Stimulated activated CD8-positive, alpha-beta memory T cell treated with anti-CD3 and anti-CD28 coated beads, Interleukin-12 subunit alpha, Interleukin-12 subunit beta, amount 100 ng/mL, for 4 hours (primary cell): ENCODE measurements at places on chromosomes 7 and 10.

- no peak for DNase-seq
Measured at GRCh38 chr7:25911738-25912607, 240.0 kb upstream of the NFE2L3 start.

DNA sequence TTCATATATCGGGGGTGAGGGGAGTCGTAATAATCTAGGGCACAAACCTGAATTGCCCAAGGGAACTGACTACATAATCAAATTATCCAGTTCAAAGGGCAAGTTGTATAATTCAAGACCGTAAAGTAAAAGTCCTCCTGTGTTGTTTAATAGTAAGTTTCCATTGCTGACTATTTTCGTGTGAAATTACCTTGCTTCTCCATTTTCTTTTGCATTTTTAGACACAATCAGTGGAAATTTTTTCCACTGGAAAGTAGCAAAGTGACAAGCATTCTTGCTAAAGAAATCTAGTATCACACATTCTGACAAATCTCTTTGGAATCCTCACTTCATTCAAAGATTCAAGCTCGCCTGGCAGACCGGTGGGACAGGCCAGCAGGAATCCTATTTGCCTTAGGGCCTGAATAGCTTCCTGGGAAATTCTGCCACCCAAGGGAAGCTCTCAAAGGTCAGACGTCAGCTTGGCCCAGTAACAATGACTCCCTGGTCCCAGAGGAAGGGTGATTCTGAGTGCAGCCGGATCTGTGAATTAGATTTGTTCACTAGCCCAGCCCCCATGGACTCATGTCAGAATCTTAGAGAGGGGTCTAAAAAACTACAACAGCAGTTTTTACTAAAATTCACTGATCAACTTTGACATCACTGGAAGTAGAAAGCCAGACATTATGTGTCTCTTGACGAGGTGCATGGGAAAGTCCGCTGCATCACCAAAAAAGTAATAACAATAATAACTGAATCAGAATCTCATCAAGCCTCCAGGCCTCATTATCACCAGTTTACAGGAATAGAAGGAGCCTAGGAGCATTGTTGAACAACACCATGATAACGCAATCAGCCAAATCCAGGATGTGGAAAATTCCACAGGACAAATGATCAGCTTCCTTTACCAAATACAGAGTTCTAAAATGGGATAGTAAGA is 161.0 kb downstream of the SKIDA1 start:
- no peak for DNase-seq

DNA sequence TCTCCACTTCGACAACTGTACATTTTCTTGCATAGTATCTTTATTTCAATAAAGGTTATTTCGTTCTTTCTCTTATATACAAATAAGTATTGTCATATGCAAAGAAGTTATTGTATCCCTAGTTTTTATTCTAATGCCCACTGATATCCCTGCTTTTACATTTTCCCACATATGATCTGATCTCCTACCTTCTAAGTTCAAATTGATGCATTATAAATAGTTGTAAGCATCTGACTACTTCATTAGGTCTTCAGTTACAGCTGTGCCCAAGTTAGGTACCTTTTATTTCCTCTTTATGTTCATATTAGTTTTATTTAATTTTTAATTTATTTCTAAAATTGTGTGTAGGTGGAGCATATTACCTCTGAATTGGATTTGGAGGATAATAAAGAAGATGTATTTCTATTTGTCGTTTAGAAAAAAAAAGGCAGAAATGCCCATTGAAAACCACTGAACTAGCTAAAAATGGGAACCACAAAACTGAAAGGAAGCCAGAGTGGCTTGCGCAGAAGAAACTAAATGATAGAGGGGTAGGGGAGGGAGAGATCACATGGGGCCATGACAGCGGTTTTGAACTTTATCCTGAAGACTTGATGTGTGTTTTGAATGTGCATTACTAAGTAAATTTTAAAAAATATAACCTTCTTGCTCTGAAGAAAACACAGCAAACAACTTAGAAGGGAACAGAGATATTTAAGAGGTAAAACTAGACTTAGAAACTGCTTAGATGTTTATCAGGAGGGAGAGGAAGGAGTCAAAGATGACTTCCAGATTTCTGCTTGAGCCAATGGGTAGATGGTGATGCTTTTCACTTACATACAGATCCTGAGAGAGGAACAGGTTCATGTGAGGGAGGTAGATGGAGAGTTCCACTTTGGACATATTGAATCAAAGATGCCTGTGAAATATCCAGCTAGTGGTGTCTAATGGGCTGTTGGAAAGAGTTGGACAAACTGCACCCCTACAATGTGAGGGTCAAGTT is 9.3 kb upstream of the ZC3HAV1L start:
- no peak for DNase-seq

DNA sequence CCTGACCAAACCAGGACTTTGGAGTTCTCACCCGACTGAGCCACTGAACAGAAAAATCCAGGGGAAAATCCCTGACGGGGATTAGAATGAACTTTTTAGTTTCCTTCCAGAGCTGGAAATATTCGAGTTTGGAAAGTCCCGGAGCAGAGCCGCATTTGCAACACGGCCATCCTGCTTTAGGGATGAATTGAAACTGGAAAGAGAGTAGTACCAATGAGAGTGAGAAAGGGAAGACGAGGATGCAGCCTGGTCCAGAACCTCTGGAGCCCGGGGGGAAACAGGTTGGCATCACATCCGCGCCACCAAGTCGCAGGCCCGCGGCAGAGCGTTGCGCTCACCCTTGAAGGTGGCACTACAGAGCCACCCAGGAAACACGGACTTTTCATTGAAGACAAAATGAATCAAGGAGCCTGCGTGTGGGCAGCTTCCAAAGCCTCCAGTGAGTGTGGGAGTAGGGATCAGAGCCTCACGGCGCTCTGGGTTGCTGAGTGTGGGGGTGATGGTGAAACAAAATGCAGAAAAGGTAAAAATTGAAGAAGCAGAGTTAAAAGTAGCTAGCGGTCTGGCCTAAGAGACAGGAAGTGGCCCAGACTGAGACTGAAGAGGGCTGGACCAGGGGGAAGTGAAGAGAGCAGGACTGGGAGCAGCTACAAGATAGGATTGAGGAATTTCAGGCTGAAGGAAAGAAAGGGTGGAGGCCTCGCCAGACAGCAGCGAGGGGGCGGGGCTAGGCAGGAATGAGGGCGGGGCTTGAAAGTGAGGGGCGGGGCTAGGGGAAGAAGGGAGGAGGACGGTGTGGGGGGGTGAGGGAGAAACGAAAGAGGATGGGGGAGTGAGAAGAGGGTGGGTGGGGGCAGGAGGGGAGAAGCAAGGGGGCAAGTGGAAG is 1.8 kb downstream of the SMURF1 start:
- DNase-seq: peak; percentile 28

GRCh38 chr7:77913977-77914607 is 115.5 kb downstream of the PHTF2 start:
- no peak for DNase-seq

DNA sequence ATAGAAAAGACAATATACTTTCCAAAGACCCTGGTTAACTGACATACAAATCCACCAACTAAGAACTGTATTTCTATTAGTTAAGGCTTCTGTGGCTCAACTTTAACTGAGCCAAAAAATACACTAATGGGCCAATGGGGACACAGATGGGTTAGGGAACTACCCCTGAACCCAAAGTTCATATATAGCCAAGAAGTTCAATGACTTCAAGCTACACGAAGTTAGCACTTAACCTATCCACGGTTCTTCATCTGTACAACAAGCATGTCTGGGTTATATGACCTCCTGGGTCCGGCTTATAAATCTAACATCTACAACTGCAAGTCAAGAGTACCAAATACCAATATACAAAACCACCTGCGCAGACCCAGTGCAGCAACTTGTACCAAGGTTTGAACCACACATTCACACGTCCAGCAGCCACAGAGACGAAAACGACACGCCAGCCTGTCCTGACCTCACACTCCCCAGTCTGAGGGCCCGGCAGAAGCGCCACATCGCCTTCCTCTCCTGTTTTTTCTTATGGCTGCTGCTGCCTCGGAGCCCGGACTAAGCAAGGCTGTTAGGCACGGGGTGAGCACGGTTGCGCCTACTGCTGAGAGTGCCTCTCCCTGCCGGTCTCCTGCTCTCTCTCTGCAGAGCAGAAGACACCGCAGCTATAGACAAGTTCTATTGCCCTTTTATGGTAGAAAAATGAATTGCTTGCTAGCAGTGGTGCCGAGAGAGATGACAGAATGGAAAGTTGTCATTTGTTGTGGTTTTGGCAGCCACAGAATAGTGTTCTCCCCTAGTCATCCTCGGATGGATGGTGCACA is 86.3 kb downstream of the RNF216 start:
- DNase-seq: peak; percentile 44

DNA sequence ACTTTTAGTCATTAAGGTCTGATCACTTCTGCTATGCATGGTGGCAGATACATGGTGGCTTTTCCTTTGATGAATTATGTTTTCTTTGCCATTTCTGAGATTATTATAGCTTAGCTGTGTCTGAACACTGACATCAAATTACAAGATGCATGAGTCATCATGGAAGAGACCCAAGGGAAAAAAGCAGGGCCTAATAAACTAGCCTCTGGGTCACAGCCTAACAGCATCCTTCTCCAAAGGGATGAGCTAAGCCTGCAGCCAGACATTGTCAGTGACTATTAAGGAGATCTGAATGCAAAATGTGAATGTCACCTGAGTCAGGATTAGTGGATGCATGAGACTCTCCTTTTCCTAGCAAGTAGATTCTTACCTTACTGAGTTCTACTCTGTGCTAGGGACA is 19.1 kb upstream of the OGDHL start:
- DNase-seq: no peak

DNA sequence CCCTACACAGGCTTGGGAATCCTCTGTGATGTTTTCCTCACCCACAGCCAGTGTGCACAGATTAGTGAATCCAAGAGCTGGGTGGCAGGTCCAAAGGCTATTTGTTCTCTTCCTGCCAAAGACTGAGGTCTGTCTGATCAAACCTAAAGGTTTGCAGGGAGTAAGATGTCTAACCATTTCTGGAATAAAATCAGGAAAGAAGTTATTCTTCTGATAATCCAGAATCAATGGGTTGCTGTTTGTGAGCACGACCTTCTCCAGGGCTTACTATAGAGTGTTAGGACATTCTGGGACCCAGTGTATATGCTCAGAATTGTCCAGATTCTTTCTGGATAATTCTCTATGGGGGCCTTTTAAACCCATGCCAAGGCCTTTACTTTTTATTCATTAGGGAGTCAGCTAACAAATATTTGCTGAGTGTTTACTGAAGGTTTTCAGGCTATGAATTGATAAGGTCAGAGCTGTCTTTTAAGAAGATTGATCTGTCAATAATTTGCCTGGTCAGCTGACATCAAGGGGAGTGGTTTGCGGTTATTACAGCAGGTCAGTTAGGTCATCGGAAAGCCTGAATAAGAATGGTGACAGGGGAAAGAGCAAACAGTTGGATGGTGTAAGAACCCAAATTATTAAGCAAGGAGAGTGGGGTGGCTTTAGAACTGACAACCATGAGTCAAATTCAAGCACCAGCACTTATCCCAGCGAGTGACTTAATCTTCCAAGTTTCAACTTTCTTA is 7.5 kb upstream of the TECTB start:
- DNase-seq: no peak

- DNase-seq: no peak
Measured at GRCh38 chr10:86538547-86538946, 17.0 kb upstream of the WAPL start.

- no peak for DNase-seq
Measured at GRCh38 chr7:94710256-94710655, 54.3 kb upstream of the SGCE start.

- no peak for DNase-seq
Measured at GRCh38 chr7:157292770-157293412, 43.9 kb upstream of the DNAJB6 start.

GRCh38 chr10:77801474-77802161 is 124.9 kb downstream of the DLG5 start:
- peak; percentile 17 for DNase-seq

GRCh38 chr10:48818081-48818480 is 121.6 kb downstream of the LRRC18 start:
- no peak for DNase-seq

DNA sequence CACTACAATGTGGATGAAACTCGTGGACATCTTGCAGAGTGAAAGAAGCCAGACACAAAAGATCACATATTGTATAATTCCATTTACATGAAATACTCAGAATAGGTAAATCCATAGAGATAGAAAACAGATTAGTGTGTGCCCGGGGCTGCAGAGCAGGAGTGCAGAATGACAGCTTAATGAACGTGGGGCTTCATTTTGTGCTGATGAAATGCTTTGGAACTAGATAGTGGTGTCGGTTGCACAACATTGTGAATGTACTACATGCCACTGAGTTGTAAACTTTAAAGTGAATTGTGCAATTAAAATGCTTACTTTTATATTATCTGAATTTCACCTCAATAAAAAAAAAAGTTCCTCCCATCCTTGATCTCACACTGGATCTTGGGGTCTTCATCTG is 31.8 kb upstream of the CARD11 start:
- no peak for DNase-seq

DNA sequence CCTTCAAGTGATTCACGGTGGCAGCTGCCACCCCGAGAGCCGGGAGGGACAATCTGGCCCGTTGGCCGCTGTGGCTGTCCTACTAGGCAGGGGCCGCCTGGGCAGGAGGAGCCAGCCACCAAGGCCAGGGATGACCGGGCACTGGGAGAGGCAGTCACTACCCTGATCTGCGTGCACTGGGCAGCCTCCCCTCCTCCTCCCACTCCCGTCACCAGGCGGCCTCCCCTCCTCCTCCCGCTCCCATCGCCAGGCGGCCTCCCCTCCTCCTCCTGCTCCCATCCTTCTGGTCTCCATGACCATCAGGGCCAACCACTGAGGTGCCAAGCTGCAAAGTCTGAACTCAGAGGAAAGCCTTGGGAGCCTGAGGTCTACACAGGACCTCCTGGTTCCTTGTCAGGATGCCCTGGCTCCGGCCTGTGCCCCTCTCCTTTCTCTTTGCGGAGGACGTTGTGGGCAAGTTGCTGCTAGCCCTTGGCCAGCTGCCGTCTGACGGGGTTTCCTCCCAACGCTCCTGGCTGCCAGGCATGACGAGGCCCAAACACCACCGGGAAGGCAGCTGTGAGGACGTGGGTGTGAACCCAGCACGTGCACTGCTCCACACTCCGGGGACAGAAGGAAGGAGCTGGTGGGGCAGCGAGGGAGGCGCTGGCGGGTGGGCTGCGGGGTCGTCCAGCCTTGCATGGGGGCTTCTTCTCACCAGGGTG is 131.1 kb downstream of the WDR37 start:
- no peak for DNase-seq

GRCh38 chr7:44104860-44105771 is 971 bp downstream of the AEBP1 start:
- no peak for DNase-seq

DNA sequence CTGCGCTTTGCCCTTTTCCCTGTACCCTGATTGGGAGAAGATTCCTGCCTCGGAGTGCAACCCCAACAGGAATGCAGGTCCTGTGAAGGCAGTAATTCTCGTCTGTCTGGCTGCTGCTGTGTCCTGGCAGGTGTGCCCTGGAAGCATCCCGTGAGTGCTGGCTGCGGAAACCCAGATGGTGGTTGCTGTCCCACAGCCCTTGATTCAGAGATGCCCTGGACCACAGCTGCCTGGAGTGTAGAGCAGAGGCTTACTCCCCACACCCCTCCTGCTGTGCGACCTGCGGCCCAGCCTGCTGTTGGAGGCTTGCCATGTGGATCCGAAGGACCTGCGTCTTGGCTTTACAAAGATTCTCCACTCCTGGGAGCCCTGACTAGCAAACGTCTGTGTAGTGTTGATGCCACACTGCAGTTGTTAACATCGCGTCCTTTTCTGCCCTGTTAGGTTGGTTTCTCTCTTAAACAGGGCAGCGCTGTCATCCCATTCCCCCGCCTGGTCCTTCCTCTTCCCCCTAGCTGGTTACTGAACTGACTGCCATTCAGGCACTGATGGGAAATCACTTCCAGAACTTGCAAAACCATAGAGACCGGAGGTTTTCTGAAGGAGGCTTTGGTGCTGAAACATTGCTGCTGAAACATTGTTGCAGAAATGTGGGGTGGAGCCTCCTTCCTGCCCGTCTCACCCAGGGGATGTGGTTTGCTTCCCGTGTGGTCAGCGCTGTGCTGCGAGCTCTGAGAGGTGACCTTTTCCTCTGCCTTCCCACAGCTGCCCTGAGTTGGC is 53.3 kb downstream of the DNAJB6 start:
- DNase-seq: no peak
